ENCODE measurements at places on chromosomes 5 and 9.
A peak's percentile ranks its signal among the peaks of the same experiment; 100 is the strongest.

- DNase-seq, result no peak
Observed at GRCh38 chr5:96905864-96906263, 29.6 kb downstream of the ERAP2 start.

GRCh38 chr5:135174315-135175096 is 140.5 kb upstream of the PITX1 start:
- no peak for DNase-seq

GRCh38 chr5:121667292-121667691 is 184.4 kb upstream of the FTMT start:
- no peak for DNase-seq

DNA sequence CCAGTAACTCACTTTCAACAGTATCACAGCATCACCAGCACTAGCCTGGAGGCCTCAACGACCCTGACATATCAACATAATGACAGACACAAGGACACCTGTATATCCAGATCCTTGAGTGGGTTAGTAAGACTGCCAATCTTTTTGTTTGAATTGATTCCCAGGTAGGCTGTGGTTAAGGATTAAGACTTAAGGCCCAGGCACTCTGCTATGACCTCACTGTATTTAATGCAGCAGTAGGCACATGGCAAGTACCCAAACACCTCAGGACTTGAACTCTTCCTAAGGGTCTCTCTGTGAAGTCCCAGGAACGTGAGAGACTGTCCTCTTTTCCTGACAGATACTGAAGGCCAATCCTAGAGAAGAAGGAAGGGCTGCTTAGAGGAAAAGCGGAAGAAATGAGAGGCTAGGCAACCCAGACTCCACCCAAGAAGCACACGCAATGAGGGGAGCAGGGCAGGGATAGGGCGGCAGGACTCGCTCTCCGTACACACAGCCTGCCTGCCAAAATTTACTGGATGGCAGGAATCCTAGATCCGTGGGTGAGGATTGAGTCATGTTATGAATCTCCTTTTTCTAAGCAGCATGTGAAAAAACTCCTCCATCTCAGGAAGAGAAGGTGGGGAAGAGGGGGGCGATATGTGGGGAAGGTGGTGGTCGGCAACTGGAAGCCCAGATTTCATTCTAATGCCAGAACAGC is 93.4 kb downstream of the SIL1 start:
- no peak for DNase-seq

DNA sequence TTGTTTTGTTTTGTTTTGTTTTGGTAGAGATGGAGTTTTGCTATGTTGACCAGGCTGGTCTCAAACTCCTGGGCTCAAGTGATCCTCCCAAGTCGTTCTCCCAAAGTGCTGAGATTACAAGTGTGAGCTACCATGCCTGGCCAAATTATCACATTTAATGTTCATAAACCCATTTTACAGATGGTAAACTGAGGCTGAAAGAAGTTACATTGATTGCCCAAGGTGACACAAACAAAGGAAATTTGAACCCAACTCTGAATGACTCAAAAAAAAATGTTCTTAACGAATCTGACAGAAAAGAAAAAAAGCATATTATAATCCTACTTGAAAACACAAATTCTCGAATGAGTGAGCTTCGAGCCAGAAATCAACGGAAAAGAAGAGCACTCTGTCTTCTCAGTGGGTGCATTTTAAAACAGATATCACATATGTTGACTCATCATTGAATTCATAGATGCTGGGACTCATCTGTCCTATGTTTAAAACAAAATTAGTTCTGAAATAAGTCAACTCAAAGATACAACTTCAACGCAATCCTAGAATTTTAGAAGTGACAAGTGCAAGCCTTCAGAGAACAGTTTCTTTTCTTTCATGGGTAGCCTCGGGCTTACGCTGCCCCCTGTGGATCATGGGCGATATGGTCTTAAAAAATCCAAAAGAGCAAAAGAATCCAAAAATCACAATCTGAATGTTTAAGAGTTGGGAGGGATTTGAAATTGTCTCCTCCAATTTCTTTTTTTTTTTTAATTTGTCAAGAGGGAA is 28.4 kb downstream of the TIMD4 start:
- peak; percentile 77 for DNase-seq

DNA sequence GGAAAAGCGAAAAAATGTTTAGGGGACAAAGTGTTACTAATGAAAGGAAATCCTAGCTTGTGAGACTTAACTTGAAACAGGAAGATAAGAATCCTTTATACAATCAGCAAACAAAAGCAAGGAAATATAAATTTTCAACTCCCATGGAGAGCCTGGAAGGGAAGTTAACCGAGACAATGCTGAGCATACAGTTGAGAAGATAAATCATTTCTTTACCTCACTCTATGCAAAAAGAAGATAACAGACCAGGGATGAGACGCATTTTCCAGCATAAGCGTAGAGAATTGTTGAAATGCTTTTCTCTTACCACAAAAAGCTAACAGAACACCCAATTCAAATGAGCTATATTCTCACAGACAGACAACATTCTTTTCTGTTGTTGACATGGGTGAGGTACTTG is 309.6 kb downstream of the CWC27 start:
- DNase-seq, result no peak

DNA sequence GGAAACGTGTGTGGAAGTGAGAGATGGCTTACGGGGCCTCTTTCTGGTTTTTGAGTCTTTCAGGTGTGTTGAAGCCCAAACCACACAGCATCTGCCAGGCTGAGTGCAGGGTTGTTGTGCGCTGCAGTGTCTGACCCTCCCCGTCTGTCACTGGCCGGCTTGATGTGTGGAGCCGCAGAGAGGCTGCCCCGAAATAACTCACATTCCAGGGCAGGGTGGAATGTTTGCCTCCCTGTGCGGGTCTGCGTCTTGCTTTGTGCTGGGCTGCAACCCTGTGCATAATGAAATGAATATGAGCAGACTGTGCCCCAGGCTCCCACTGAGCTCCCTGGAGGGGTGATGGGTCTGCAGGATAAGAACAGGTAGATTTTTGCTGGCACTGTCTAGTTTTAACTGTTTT is 9.9 kb upstream of the PLEKHG4B start:
- no peak for DNase-seq

DNA sequence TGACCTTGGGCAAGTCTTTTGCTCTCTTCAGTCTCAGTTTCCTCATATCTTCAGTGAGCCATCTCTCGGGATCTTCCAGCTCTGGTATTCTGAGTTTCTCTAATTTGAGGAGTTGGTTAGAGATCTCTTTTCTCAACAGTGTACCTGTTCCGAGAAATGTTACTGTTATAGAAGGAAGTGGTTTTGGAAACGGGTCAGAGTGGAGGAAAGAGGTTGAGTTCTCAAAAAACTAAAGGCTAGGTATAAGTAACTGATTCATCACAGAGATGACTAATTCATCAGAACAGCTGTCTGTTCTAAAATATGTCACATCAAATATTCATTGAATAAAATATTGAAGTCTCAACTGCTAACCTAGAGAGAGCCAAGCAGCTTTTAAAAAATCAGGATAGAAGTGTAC is 106.6 kb downstream of the PALM2AKAP2 start:
- DNase-seq, result peak; percentile 74

- no peak for DNase-seq
Observed at GRCh38 chr5:136808756-136809155, 443.4 kb upstream of the TRPC7 start.

DNA sequence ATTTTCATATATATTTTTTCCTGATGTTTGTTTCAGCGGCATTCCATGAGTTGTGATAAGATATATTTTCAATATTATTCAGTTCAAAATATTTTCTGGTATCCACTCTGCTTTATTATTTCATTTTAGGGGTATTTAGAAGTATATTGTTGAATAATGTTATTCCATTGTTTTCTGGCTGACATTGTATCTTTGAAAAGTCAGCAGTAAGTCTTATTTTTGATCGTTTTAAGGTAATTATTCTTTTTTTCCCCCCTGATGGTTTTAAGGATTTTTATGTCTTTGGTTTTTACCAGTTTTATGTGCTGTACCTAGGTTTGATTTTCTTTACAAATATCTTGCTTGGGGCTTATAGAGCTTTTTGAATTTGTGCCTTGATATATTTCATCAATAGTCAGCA is 6.6 kb upstream of the GLRA1 start:
- no peak for DNase-seq

GRCh38 chr5:16539169-16539666 is 73.6 kb upstream of the ZNF622 start:
- no peak for DNase-seq

DNA sequence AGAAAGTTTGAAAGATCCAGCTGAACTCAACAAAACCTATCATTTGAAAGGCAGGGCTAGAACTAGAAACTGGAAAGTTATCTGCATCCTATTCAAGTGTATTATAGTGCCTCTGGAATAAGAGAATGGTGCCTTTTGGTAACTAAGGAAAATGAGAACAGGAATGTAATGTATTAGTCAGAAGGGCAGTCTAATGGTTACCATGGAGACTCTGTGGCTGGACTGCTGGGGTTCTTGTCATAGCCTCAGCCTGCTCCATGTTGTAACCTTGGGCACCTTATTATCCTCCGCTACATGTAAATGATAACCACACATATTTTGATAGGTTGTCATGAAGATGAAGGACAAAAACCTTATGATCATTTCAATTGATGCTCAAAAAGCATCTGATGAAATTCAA is 24.6 kb upstream of the IFNB1 start:
- no peak for DNase-seq

DNA sequence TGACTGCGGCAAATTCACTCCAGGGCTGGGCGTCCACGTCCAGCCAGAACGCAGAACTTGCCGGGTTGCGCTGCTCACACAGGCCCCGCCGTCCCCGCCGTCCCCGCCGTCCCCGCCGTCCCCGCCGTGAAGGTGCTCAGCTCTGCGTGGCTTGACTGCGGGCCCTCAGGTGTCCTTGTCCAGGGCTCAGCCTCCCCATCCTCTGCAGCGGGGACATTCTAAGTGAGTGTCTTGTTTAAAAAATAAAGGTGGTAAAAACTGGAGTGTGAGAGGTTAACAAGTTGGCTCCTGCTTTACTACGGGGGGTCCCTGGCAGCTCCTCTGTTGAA is 14.9 kb downstream of the IRX4 start:
- DNase-seq, result no peak

DNA sequence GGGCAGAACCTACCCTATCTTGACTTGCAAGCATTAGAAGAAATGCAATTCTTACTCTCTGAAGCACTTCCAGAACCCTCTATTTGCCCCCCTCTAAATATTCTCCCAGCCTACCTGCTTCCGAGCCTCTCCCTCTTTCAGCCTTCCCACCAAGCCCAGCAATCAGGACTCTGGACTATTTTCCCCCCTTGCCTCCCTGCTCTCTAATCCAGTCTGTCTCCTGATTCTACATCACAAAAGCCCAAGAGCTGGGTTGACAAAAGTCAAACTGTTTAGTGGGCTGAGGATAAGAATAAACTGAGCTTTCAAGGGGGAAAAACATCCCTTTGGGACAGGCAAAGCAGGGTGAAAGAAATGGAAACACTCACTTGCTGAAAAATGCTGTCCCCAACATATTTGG is 123.2 kb upstream of the KIF2A start:
- DNase-seq, result no peak

DNA sequence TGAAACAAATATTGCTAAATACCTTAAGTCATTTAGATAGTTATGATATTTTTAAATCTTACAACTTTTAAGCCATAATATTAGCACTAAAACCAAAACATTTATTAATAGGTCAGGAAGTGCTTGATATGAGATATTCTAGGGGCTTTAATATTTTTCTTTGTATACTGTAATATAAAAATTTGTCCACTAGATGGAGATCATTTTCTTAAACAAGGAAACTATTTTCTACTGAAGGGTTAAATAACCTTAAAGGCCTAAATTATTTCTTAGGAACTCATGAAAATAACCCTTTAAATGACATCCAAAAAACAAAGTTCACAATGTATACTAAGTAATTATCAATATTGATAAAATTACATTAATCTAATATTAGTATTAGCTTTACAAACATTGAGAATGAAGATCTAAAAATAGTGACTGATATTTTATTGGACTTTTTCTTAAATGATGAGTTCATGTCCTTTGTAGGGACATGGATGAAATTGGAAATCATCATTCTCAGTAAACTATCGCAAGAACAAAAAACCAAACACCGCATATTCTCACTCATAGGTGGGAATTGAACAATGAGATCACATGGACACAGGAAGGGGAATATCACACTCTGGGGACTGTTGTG is 635.7 kb downstream of the RAB3C start:
- DNase-seq, result no peak

- no peak for DNase-seq
Observed at GRCh38 chr5:168992016-168992415, 308.9 kb downstream of the SLIT3 start.

DNA sequence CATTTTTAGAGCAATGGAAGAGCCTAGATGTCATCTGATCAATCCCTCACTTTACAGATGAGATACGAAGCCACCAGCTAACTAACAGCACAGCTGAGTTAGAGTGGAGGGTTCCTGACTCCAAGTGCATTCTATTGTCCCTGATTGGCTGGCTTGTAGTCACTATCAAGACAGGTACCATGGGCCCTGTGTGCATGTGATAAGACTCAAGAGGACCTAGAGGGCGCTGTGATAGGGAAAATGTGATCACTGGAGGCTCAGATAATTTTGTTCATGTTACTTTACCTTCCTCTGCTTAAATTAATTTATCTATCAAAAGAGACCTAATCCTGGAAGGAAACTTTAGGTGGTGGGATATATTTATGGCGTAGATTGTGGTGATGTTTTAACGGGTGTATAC is 19.5 kb upstream of the SNAPC3 start:
- peak; percentile 24 for DNase-seq

- DNase-seq, result no peak
Observed at GRCh38 chr5:75338408-75338807, 1.4 kb downstream of the HMGCR start.

DNA sequence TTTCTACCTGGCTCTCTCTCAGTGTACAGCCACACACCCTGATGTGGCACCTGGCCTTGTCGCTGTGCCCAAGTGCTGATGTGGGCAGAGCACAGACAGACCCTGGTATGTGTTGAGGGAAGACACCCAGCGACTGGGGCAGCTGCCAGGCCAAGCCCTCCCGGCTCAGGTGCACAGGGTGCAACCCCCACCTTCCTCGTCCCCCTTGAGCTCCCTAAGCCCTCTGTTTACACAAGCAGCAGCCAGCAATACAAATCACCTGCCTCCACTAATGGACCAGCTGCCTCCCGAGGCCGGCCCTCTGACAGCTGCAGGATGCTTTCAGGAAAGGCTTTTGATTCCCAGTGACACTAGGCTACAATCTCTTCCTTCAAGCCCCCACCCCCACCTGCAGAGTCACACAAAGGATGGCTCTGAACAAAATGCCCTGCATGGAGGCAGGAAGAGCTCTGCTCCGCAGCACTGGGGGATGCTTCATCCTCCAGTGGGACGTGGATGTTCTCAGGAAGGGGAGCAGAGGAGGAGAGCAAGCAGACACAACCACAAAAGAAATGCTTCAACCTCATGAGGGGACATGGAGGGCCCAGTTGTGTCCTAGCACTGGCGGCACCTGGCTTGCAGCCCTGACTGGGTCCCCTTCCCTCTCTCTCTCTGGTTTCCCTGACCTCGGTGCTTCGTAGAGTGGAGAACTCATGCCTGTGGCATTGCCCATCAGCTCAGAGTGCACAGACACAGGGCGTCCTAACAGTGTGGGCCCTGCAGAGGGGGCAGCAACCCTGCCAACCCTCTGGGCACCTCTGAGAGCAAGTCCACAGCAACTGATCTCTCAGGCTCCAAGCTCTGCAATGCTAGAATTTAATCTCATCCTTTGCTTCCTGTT is 140.8 kb downstream of the BARX1 start:
- no peak for DNase-seq

All from activated CD4-positive, alpha-beta T cell treated with anti-CD3 and anti-CD28 coated beads, Interleukin-2, Interleukin-6, amounts not matched to agents 100 ng/mL and 50 ng/mL, durations not matched to agents 16 hours and 8 hours (primary cell).